ENCODE measurements at places on chromosomes 7 and 10.

DNA sequence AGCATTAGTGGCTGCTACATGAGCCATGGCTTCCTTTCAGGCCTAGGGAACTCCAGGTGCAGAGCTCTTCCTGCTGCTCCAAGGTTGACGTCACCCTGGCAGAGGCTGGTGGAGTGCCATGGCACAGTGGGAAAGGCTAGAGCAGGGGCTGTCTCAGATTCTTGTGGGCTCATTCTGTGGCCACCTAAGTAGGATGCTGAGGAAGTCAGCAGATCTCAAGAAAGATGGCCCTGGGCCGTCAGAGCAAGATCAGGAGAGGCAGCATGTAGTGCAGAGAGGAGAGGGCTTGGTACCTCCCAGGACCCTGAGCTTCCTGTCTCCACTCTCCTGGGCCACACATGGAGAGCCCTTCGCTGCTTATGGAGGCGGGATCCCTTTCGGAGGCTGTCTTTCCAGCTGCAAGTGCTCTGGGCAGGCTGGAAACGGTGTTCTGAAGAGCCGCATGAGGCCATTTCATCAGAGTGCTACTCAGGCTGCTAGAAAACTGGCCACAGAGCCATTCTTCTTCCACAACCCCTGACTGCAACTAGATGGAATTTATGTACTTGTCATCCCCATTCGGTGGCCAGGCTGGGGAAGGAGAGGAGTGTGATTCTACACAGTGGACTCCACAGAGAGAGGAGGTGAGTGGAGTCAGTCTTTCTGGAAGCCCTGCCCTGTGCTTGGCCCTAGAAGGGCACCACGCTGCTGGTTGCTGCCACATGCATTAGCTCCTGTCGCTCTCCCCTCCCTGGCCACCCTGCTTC lies 304.2 kb downstream of the RPS24 start:
- DNase-seq: no peak

GRCh38 chr10:31353574-31353973 lies 34.6 kb downstream of the ZEB1 start:
- no peak for DNase-seq

DNA sequence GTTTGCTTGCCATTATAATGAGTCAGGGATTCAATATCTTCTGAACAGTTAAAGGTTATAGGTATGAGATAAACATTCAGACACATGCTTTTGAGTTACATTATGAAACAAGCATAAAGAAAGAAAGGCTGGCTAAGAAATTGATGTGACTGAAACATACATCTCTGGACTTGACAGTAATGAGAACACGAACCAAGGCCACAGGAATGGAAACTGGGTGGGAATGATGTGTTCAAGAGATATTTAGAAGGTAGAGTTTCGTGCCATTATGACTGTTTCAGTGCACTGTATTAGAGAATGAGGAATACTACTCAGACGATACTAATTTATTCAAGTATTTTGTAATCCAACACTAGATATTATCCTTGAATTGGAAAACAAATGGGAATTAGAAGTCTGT lies 332.1 kb upstream of the MAGI2 start:
- no peak for DNase-seq

DNA sequence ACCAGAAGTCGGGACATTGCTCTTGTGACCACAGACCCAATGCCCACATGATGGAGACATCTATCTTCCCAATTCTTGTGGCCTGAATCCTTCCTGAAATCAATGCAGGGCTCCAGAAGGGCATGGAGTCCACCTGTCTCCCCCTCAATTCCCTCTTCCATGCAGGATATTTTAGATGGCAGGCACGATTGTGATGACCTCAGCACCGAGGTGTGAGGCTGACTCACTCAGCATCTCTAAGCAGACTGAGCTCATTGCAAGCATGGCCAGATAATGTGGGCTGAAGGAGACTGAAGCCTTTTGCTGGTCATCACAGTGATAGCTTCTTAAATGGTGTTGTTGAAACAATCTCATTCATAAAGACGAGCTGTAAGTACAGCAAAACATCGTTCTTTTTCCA lies 374.9 kb upstream of the PODXL start:
- no peak for DNase-seq

DNA sequence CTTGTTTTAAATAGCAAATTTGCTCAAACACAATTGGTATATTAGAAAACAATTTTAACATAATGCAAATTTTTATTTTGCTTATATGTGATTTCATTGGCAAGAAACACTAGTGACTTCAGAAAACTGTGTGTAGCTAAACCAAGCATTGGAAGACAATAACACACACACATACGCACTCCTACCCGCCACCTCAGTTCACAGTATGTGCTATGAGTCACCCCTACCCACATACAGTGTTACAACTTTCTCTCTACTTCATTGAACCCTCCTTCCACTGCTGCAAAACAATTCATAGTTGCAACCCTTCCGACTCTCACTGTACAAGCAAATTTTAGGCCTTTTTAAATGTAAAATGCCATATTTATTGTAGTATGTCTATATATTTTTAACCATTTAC lies 119.9 kb upstream of the THSD7A start:
- no peak for DNase-seq

DNA sequence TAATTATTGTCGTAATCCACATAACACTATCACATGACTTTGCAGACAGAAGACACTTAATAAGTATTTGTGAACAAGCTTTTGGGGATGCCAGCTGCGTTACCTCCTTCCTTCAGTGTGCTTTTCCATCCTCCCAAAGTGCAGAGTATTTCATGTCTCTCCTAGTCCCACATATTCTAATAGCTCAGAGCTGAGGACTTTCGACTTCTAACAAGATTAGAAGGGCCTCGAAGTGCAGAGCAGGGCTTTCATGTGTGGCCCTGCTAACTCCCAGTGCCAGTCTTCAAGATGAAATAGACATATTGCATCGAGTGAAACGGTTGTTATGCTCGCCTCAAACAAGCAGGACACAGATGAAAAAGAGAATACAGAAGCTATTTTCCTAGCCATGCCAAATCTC lies 125.7 kb upstream of the RNF32 start:
- no peak for DNase-seq
